KBM-7 (cell line): ENCODE measurements at places on chromosomes 11 and 22.

DNA sequence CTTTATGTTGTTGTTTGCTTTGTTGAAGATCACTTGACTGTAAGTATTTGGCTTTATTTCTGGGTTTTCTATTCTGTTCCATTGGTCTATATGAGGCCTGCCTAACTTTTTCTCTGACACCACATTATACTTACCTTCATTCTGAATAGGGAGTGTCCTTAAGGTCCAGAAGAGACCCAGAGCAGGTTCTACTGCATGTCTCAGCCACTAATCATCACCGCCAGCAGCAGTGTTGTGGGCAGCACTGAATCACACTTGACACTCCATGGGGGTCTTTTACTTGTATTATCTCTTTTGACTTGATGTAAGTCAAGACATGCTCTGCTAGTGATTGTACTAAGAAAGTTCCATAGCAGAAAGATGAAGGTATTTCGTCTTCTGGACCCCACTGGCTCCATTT is 274.9 kb downstream of the TENM4 start:
- no peak for DNase-seq

DNA sequence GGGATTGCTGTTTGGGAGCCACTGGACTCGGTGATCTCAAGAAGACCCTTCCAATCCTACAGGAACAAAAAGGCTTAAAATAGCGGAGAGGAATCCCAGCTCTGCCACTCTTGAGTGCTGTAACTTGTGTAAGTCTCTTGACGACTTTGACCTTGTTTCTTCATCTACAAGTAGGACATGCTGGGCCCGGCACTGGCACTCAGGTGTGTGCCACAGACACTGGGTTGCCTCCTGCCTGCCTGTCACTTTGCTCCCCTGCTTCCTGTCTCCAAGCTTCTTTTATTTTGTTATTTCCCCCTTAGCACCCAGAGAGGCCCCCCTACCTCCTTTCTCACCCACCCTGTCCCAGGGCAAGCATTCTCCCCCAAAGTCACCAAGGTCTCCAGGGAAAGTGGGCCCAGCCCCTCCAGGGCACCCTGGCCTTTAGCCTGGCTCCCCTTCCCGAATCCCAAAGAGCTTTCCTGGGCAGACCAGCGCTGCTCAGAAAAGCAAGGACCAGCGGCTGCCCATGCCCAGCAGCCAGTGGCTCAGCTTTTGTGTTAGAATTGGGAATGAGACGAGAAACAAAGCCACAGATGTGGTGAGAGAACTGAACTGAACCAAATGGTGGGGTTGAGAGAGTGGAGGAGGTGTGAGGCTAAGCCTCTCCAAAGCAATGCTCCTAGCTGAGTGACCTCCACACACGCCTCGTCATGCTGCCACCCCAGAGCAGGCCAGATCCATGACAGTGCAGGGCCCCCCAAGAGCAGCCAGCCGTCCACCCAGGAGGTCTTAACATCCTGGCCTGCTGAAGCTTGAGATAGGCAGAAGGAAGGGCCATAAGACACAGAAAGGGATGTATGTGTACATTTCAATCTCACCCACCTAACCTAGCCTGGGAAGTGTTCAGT is 4.5 kb downstream of the TRIM29 start:
- DNase-seq: no peak

GRCh38 chr11:116874251-116874650 is 36.8 kb upstream of the APOA1 start:
- no peak for DNase-seq

- DNase-seq: no peak
Measured at GRCh38 chr11:66967670-66968425, 7.3 kb upstream of the C11orf86 start.

GRCh38 chr11:47560426-47560825 is 5.0 kb upstream of the PTPMT1 start:
- DNase-seq: no peak

- no peak for DNase-seq
Measured at GRCh38 chr11:21768388-21768787, 424.5 kb upstream of the ANO5 start.

GRCh38 chr11:57178334-57178733 is 3.4 kb upstream of the LRRC55 start:
- DNase-seq: no peak

DNA sequence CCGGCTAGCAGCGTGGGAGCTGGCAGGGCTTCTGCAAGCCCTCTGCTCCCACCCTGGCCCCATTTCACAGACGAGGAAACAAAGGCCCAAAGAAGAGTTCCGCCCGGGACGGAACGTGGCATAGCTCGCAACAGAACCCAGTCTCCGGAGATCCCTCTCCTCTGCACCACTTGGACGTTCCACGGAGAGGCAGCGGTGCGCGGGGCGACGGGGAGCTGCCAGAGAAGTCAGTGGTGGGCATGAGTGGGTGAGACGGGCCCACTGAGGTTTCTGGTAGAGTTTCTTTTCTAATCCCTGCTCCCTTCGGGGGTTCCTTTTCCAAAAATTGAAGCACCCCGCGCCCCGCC is 554 bp upstream of the NECTIN1 start:
- DNase-seq: no peak
